NCI-H1417 (cell line): ENCODE measurements at places on chromosomes 11 and 22.

DNA sequence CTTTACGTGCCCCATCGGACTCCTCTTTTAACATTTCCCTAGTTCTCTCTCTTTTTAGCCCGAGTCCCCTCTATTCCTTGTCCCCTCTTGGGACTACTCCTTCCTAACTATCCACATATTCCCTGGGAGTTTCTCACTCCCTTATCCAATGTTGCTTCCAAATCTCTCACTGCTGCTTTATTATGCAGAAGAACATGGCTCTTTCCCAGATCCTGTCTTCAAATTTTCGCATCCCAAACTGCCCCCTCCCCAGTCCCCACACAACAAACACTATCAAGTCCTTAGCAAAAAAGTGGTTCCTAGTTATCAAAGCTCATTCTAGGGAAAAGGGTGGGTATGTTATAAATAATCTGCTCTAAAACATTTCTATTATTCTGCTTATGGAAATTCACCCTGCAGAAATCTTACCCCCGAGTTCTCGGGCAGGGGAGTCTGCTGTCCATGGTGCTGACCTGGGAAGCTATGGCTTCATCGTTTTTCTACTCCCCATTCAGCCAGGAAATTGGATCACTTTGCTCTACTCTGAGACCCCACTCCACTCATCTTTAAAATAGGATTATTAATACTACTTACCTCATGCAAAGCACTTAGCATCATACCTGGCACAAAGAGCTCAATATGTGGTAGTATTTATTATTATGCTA, 393.5 kb downstream of the BUD13 start:
- no peak for DNase-seq

GRCh38 chr22:50018608-50019285, 6.2 kb upstream of the IL17REL start:
- no peak for DNase-seq

- DNase-seq = no peak
Observed at GRCh38 chr11:46338636-46338987, 8.7 kb upstream of the DGKZ start.

DNA sequence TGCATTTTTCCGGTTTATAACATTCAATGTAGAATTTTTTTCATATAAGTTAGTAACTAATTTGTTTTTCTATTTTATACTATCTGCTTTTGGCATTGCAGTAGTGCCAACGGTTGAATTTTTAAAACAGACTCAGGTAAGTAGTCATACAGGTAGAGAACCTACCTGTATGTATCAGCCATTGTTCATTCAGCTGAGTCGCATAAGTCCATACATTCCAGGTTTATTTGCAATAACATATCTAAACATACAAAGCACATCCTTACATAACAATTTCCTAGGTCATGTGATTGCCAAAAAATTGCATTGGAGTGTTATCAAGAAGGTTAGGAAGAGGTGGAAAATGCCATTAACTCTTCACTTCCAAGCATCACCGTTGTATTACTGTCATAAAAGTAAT, 1059.3 kb upstream of the CNTN5 start:
- no peak for DNase-seq

DNA sequence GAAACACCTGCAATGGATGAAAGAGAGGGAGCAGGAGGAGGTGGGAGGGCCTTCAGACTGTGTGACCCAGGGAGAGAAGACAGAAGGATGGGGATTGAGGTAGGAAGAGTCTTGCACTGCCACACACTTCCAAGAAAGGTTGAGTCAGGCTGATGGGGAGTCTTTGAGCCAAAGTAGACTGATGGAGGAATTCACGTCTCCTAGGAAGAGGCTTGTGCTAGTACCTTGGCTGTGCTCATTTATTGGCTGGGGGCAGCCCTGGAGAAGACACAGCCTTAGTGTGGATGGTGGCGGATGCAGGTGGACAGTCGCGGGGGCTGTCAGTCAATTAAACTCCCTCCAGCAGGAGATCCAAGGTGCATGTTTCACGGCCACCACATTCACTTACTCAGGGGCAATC, 16.2 kb upstream of the ACCSL start:
- no peak for DNase-seq

- no peak for DNase-seq
Observed at GRCh38 chr11:42960521-42961088, 351.2 kb upstream of the API5 start.

DNA sequence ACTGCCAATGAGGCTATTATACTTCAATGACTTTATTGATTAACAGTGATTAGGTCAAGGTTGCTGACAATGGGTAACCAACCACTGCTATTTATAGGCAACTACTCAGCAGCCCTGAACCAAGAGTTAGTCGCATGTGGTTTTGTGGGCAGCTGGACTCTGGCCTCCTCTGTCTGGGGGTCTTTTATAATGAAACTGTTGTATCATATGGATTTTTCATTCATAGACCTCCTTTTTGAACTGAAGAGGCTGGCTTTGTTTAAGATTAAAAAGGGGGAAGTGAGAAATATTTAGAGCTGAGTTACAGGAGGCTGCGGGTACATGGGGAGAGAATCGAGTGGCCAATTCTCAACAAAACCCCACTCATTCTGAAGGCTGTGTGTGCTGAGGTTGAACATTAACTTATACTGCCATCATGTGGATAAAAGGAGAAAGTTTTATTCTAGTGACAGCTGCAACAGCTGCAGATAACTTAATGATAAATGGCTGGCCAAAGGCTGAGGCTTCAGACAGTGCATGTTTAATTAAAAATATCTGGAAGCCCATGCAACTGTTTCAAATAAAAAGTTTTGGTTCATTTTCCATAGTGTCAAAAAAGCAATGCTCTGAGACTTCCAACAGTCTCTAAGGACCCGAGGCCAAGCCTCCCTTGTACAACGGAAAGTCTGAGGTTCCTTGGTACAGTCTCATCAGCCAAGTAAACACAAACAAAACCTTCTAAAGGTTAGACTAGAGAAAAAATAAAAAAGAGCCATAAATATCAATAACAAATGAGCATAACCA, 682.6 kb downstream of the KCNA4 start:
- DNase-seq = peak; percentile 70

DNA sequence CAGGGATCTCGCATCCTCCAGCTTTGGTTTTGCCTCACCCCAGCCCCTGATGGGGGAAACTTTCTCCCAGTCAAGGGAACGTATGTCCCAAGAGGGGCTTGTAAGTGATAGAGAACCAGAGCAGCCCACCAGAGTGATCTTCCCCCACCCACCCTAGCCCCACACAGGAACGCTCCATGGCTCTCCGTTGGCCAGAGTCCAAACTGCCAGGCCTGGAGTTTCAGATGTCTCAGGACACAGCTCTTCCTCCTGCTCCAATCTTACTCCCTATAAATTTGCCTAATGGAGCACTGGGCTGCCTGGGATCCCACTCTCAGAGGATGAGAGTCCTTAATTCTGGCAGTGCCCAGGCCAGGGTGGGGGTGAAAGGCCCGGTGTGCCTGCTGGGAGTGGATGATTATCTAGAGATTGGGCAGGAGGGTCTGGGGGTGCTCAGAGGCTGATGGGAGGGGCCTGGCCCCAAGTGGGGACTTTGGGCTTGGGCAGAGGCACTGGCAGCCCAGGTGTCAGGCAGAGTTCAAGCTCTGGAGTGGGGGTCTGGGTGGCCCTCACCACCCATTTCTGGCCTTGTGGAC, 79.9 kb downstream of the WNT7B start:
- no peak for DNase-seq

DNA sequence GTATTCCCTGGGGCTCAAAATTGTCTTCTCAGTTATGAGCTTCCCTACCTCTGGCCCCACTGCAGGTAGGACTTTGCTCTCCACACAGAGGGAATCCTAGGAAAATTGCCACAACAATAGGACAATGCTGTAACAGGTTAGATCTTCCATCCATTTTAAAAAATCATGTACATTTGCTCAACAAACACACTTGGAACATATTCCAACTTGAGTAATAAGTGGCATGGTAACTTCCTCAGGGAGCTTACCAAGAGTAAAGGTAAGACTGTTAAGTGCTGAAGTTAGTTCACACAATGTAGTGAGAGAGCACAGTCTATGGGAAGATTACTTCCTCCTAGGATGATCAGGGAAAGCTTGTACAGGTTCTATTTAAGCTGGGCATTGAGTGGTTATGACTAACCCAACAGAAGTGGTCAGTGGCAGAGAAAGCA, 78.9 kb upstream of the BIRC3 start:
- no peak for DNase-seq

- DNase-seq = no peak
Observed at GRCh38 chr22:18096823-18097222, 13.8 kb upstream of the TUBA8 start.

- DNase-seq = peak; percentile 44
Observed at GRCh38 chr11:78922859-78923625, 348.4 kb upstream of the NARS2 start.

GRCh38 chr22:23591201-23591791, 11.2 kb upstream of the IGLL1 start:
- peak; percentile 11 for DNase-seq

- no peak for DNase-seq
Observed at GRCh38 chr22:47168900-47169800, 406.7 kb downstream of the TBC1D22A start.

GRCh38 chr11:10118865-10119264, 175.2 kb downstream of the SBF2 start:
- no peak for DNase-seq

DNA sequence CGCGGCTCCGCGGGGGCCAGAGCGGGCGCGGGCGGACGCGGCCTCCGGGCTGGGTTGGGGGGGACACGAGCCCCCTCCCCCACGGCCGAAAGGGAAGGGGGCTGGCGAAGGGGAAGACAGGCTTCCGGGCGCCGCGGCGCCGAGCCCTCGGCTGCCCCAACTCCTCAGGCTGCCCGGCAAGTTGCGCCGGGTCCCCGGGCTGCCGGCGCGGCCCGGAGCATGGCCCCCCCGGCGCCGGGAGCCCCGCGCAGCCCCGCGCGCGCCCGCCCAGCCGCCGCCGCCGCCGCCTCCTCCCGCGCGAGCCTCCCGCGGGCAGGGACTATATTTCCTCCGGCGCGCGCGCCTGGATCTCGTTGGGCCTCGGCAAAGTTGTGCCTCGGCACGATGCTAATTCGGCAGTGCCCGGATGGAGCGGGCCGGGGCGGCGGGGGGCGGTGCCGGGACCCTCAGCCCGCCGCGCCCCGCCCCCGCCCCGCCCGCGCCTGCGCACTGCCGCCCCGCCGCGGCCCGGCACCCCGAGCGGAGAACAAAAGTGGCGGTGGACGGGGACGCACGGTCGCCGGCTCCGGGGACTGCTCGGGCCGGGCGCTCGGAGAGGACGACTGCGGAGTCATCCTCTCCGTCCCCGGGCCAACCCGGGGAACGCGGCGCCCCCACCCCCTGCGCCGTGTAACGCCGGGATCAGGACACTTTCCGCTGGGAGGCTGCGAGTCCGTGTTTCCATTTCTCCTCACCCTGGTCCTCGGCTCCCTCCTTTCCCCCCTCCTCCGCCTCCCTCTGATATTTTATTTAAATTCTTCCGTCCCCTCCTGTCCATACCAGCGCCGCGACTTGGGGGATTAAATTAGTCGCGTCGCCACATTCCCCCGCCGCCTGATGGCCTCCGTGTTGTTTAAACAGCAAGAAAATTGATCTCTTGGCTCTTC, at the start of gene PHF21B:
TSS of gene PHF21B (minus strand) at position 400 of the 926 bp plus-strand sequence. CDS start 456 bp downstream, outside the sequence.
- peak; percentile 70 for DNase-seq

DNA sequence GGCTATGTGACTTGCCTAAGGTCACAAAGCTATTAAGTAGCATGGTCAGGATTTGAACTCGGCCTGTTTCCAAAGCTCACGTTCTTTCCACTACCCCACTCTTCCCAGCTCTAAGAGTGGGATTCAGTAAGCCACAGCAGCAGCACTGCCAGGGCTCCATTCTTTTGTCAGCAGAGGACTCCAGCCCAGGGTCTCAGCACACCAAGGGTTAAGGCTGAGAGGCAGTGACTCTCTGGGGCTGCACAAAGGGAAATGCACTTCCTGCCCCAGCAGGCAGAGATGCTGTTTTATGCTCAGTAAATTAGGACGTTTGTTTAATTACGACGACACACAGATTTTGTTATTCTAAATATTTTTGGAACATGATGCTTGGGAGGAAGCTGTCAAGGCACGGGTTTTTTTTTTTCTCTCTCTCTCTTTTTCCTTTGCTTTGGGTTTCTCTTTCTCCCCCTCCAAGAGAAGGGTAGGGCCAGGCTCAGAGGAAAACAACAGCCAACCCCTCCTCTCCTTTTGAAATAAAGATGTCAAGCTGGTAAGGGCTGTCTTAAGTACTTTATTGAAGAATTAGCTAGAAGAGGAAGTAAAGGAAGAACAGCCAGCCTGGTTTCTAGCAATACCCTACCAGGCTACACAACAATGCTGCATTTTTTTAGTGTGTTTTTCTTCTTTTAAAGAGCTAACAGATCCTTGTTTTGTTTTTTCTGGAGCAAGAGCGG, 2.8 kb downstream of the MYH9 start:
- no peak for DNase-seq

DNA sequence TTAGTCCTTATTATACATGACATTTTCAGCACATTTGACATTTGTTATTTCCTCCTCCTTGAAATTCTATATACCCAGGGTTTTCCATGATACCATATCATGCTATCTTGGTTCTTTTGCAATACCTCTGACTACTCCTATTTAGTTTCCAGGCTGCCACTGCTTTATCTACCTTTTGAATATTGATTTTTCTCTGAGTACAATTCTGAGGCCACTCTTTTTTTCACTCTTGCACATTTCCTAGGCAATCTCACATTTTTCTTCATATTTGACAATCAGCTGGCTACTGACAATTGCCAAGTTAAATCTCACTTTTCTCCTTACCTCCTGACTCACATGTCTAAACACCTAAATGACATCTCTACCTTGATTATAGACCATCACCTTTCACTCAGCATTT, 11.9 kb downstream of the SBF2 start:
- DNase-seq = no peak

- no peak for DNase-seq
Observed at GRCh38 chr11:132094598-132094997, 724.2 kb downstream of the NTM start.

DNA sequence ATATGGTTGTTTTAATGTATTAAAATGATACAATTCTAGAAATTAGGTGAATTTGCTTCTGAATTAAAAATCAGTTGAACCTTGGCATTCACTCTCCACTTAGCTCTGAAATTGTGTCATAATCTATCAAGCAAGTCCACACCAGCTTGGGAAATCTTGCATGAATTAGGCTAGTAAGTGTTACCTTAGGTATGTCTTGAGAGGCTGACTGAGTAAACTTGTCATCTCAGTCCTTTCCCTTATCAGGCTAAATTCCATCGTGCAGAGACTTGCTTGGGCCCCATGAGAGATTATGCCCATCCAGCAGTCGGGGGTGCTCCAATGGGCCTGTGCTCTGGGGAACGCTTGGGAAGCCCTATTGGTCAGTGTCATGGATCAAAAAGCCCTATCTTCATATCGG, 33.9 kb upstream of the ST14 start:
- no peak for DNase-seq

DNA sequence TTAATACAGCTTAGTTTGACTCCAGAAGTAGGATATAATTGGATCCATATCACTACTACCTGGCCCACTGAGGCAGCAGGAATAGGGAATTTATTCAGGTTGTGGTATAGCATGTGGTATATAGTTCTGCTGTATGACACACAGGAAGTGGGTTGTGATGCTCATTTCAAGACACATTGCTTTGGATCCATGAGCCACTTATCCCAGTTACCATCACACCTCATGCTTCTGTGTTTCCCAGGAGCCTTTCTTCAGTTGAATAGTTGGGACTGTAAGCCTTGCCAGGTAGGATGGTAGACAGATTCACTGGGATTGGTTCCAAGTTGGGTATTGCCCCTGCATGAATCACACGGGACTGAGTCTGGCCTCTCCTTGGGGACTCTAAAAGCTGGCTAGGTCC, 9.9 kb upstream of the SLC37A2 start:
- no peak for DNase-seq
